ENCODE measurements at places on chromosomes 11 and 22. TPM values are rescaled to one million over a fixed set of nuclear protein-coding genes. Genes with fewer than 3 reads are reported as not detected.

GTF2H1 gene
- total RNA-seq = 54.3 TPM

ACR gene
- total RNA-seq = not detected

APOA5 gene
- total RNA-seq = not detected

MGAT3 gene
- total RNA-seq = 3.9 TPM

MB gene
- total RNA-seq = 0.87 TPM

CCDC134 gene
- total RNA-seq = 16.5 TPM

ARSA gene
- 58.5 TPM for total RNA-seq

CREB3L1 gene
- 54.2 TPM for total RNA-seq

PHF21B gene
- not detected for total RNA-seq

BDNF gene
- total RNA-seq = under 0.01 TPM

Measured in stomach (tissue), 19 donors.